NCI-H446 treated with DMSO at 0.1 percent for 48 hours (cell line): ENCODE measurements at places on chromosomes 4 and X.

DNA sequence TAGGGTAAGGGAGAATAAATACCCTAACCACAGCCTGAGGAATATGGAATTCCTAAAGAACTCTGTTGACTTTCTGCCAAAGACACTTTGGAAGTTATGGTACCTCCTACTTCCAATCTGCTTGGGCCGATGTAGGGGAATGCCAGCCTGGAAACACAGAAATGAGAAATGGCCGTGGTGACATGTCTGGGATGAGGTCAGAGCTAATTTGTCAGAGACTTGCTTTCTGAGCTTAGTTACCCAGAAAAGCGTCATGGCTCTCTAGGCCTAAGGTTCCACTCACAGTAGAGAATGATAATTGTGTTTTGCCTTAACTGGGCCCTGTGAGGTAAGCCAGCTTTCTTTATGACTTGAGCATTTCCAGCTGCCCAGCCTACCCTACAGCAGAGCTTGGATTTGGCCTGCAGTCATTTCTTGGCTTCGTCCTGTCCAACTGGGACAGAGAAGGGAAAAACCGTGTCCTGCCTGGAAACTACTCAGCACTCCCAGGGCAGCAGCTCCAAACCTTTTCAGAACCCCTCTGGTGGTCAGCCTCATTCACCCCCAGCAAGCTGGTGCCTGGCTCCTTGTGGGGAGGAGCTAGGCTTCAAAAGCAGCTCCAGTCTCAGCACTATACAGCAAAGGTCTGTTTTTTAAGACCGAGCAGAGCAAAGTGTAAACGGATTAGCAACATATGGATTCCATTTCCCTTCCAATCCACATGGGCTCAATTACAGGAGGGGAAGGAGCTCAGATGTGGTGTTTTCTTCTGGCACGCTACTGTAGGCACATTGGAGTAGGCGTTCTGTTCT, 92.3 kb downstream of the RLIM start:
- DNase-seq: no peak

- no peak for DNase-seq
Observed at GRCh38 chrX:30851449-30851848, 37.6 kb downstream of the TAB3 start.

GRCh38 chrX:64842492-64842891, 133.8 kb downstream of the ZC4H2 start:
- DNase-seq: no peak

GRCh38 chr4:38780833-38781484, 1.8 kb downstream of the TLR10 start:
- DNase-seq: no peak

DNA sequence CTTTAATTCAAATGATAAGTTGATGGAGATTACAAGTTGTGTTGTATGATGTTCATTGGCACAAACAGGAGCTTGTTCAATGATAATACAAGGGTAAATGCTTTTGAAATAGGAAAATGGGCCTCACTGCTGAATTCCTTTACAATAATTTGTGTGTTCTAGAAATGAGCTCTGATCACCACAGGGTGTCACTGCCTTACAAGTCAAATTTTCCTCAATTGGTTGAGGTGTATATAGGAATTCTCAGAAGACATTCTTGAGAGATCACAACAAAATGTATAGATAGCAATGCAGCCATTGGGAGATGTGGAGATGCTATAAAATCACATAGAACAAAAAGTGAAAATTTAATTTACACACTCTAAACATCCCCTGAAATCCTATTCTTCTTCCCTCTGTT, 49.6 kb downstream of the KLF8 start:
- no peak for DNase-seq

DNA sequence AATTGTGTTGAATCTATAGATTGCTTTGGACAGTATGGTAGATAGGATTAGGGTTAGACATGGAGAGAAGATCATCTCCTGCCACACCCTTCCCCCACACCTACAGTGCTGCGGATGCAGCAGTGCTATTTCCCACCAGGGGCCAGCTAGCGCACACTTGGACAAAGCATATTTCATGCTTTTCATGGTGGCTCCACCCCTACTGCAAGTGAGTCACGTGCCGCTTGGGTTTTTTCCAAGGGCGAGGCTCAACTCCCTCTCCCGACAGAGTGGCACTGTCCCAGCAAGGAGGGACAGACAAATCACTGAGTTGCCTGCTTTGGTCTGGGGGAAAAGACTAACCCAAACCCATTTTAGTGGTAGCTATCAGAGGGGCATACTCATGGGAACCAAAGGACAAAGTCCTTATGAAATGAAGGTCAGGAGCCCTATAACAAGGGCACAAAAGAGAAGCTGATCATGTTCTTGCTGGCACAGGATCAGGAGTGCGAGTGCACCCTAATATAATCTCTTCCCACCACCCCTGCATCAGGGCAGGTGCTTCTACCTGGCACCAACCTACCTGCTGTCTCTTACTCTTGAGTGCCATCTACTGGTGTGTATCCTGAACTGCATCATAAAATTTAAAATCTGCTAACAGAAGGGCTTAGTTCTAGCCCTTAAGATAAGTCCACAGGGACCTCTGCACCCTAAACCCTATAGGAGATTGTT, 55.1 kb upstream of the PGAM4 start:
- DNase-seq: no peak

DNA sequence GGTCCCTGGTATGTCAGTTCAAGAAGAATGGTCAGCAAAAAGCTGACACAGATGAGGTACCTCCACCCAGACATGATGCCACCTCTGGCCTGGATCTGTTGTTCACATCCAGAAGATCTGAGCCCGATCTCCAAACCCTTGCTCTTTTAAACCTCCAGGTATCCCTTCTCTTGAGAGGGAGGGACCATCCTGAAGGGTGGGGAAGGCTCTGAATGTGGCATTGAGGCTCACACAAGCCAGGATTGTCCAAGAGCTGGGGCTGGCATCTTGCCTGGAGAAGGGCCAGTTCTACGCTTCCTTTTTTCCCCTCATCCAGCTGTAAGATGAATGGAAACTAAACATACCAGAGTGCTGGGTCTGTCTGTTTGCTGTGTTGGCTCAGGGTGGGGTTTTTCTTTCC, at the start of gene ITIH6:
Gene ITIH6, minus strand, starts transcription at position 119 of the 400 bp plus-strand sequence. Its CDS starts 45 bp downstream, at position 74.
- DNase-seq: no peak

- no peak for DNase-seq
Observed at GRCh38 chr4:106301393-106302061, 14.5 kb downstream of the TBCK start.

DNA sequence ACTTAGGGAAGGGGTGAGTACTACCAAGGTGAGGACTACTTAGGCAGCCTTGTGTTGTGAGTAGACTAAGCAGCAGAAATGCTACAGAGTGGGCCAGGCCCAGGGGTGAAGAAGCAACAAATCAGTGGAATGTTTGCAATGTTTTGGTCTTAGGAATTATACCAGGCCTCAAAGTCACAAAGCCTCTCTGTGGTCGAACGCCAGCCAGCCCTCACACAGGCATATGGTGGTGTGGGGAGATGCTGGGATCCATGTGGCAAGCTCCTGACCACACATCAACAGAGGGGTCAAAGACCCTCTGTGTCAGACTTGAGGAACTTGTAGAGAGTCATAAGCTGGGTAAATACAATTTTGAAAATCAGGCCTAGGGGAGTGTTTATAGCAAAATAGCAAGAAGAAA, 153.8 kb upstream of the KLF3 start:
- DNase-seq: no peak

DNA sequence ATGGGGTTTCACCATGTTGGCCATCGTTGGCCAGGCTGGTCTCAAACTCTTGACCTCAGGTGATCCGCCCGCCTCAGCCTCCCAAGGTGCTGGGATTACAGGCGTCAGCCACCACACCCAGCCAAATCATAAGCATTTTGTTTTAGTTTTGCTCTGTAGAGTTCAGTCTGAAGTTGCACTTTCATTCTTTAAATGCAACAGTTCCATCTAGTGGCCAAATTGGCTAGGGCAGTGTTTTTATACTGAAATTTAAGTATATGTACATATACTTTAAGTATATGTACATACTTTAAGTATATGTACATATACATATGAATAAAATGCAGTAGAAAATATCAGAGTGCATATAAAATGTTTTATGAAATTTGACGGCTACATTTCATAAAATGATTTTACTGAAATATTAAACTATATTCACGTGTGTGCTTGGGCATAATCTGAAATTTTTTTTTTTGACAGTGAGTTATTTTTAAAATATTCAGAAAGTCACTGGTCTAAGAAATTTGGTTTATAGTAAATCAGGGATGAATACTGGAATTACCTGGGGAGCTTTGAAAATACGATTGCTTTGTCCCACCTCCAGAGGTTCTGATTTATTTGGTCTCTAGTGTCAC, 145.5 kb downstream of the NWD2 start:
- peak; percentile 44 for DNase-seq

DNA sequence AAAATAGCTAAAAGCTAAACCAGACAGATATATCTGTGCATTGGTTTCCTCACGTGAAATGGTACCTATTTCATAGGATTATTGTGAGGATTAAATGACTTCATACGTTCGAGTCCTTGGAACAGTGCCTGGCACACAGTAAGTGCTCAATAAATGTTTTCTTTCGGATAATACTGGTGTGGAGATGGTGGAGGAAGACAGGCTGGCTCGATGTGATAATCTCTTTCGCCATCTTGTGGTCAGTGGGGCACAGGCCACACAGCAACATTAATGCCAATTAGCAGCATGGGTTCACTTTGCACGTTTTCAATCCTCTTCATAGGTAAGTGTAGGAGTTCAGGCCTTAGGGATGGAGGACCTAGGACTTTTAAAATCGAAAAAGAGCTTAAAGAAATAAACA, 9.3 kb downstream of the PAGE4 start:
- DNase-seq: no peak

- DNase-seq: no peak
Observed at GRCh38 chrX:130386408-130386808, 934 bp upstream of the GPR119 start.

- no peak for DNase-seq
Observed at GRCh38 chr4:44675366-44675765, 2.9 kb upstream of the GUF1 start.

- no peak for DNase-seq
Observed at GRCh38 chrX:79933938-79934337, 80.6 kb upstream of the TBX22 start.

DNA sequence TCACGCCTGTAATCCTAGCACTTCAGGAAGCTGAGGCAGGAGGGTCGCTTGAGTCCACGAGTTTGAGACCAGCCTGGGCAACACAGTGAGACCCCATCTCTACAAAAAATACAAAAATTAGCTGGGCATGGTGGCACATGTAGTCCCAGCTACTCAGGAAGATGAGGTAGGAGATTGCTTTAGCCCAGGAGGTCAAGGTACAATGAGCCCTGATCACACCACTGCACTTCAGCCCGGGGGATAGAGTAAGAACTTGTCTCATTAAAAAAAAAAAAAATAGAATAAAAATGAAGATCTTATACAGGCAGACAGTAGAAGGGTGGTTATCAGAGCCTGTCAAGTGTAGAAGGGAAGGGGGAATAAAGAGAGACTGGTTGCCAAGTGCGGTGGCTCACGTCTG, 116.9 kb downstream of the PDS5A start:
- no peak for DNase-seq
